Kasumi-1 (cell line): ENCODE measurements at places on chromosomes 12 and 14.

GRCh38 chr12:66050610-66051009 lies 79.9 kb downstream of the LLPH start:
- DNase-seq, result no peak

GRCh38 chr12:24175284-24175683 lies 225.8 kb upstream of the SOX5 start:
- no peak for DNase-seq

- no peak for DNase-seq
Measured at GRCh38 chr14:98169170-98169587, 1102.8 kb downstream of the BCL11B start.

DNA sequence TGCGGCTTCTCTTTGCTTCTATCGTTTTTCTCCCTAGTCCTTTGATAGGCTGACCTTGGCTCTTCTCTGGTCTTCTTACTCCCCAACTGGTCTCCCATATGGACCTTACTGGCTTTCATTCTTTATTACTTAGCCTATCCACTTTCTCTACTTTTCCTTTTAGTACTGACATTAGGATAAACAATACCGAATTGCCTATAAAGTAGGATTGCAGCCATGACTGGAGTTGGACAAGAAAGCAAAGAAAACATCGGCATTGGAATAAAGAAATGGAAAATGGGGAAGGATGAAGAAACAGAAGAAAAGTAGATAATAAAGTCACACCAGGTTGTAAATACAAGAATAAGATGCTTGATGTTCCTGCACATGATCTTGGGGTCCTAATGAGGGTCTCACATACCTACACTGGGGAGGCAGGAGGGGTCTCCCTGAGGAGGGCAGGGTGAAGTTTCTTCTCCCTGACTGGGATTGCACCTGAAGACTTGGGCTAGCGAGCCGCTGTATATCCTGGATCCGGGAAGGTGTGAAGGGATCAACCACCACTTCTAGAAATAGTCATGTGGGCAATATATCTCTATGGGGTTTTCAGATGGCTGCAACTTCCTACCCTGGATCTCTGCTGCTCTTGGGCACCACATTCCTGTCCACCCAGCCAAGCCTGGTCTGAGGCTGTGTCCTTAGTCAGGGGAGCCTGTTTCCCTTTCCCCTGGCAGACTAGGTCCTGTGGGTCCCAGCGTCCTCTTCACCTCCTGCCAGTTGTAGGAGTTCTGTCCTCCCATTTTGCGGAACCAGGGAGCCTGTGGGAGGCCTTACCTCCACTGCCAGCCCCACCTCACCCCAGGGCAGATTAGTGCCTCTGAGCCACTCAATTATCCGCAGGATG lies 13.1 kb downstream of the NKX2-1 start:
- DNase-seq, result no peak

DNA sequence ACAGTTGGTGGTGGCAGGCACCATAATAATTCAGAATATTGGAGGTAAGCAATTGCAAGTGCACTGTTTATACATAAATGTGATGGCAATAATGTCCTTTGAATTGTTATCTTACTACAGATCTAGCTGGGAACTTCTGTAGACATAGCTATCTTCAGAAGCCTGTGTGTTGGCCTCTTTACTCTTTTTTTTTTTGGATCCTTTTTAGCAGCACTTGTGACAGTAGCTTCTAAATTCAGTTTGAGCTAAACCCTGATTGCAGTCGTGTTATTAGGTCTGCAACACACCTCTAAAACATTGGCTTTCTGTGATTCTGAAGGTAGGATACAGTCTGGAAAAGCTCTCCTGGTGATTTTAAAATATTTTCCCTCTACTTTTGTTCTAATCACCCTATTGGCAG lies 38.5 kb downstream of the SLC38A6 start:
- no peak for DNase-seq

DNA sequence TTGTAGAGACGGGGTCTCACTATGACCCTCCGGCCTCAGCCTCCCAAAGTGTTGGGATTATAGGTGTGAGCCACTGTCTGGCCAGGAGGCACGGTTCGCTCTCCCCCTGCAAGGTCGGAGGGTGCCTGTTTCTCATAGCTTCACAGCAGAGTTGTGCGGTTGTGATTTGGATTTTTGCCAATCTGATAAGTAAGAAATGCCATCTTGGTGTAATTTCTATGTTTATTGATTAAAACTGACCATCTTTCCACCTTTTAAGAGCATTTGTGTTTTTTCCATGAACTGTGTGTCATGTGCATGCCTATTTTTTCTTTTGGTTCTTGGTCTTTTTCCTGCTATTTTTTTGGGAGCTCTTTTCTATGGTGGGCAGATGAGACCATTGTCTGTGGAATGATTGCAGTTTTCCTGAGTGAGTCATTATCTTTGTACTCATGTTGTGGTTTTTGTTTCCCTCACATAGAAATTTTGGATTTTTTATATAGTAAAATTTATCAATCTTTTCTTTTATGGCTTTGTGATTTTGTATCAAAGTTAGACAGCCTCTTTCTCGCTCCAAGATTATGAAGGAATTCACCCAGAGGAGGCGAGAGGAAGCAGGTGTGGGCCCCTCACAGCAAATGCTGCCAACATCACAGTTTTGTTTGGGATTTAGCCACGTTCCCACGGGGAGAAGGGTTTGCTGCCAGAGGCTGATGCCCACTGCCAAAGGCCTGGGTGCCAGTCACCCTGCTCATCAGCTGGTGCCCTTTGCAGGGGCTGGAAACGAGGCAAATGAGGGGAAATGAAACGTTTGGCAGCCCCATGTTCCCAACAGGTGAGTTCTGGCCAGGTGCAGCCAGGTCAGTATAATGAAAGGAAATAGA lies 47.2 kb downstream of the RFX4 start:
- no peak for DNase-seq

- DNase-seq, result no peak
Measured at GRCh38 chr14:67636361-67636919, 16.7 kb downstream of the ARG2 start.

DNA sequence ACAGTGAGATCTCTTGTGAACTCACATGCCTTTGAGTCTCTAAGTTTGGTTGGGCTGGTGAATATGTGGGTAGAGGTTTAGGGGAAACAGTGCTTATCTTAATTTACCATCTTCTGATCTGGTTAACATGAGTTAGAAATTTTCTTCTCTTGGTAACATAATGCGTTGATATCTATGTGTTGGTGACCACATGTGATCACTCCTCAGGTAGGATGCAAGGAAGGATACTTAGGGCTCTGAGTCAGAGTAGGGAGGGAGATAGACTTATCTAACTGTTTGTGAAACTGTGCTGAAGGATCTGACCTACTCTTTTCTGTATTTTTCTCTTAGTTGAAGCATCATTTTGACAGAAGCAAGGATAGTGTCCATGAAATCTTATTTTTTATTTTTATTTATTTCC lies 23.1 kb downstream of the FAM234B start:
- DNase-seq, result no peak

GRCh38 chr12:107857191-107857590 lies 82.7 kb downstream of the ASCL4 start:
- no peak for DNase-seq

GRCh38 chr12:110316861-110317260 lies 35.8 kb downstream of the ATP2A2 start:
- peak; percentile 59 for DNase-seq

- no peak for DNase-seq
Measured at GRCh38 chr12:24360461-24360860, 411.0 kb upstream of the SOX5 start.

DNA sequence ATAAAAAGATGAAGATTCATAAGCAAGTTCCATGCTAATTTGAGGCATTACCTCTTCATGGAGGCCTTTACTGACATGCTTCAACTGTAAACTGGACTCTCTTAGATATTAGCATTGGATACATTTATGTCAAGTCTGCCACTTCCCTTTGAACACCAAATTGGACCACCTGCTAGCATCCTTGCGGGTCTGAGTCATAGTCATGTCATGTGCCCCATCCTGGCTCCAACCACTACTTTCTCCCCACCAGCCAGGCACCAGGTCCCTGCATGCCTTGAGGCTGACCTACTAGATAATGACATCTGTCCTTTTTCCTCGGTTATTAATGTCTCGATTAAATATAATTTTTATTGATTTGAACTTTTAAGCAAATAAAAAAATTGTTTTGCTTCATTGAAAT lies 32.9 kb upstream of the EEA1 start:
- DNase-seq, result no peak

GRCh38 chr12:59780605-59781135 lies 184.8 kb downstream of the SLC16A7 start:
- peak; percentile 28 for DNase-seq

DNA sequence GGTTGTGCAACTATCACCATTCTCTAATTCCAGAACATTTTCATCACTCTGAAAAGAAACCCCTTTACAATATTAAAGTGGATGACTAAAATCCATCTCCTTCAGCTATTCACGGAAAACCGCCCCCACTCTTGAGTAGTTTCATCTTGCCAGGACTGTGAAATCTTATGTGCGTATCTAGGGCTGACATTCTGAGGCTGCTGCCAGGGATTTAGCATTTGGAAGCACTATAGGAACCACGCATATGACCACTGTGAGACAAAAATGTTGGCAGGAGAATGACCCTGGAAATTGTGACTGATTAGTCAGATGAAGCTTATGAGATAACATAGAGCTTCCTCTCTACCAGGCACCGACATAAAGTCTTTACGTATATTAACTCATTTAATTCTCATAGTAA lies 305.2 kb upstream of the PDE3A start:
- DNase-seq, result no peak

DNA sequence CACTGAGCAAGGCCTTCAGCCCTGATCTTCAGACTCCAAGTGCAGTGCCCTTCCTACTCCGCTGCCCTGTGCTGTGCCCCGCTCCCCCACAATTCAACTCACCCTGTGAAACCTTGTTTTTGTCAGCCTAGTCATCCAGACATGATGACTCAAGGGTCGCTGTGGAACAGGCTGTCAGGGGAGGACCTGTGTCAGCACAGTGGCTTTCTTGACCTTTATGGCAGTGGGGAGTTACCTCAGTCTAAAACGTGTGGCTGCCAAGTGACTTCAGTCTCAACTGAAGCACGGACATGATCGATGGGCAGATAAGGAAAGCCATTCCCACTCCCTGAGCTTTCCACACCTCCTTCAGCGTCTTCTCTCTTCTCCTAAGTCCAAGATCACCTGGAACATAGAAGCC lies 16.3 kb upstream of the FLVCR2 start:
- DNase-seq, result no peak

- DNase-seq, result no peak
Measured at GRCh38 chr12:31261744-31262143, 64.2 kb downstream of the SINHCAF start.

DNA sequence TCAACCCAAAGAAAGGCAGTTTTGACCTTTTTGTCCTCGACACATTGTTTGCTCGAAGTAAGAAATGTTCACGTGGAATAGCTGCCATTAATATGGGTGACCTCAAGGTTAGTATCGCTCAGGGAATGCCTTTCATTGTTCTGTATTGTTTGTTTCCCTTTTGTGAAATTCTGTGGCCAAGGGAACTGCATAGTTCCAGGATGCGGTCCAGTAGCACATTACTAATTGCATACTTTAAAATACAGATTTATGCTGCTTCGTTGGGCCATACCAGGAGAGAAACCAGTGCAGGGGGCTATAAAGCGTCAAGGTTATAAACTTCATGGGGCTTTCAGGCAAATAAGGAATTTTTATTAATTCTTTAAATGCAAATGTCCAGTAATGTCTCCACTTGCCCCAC lies 73.3 kb upstream of the USP44 start:
- DNase-seq, result no peak

DNA sequence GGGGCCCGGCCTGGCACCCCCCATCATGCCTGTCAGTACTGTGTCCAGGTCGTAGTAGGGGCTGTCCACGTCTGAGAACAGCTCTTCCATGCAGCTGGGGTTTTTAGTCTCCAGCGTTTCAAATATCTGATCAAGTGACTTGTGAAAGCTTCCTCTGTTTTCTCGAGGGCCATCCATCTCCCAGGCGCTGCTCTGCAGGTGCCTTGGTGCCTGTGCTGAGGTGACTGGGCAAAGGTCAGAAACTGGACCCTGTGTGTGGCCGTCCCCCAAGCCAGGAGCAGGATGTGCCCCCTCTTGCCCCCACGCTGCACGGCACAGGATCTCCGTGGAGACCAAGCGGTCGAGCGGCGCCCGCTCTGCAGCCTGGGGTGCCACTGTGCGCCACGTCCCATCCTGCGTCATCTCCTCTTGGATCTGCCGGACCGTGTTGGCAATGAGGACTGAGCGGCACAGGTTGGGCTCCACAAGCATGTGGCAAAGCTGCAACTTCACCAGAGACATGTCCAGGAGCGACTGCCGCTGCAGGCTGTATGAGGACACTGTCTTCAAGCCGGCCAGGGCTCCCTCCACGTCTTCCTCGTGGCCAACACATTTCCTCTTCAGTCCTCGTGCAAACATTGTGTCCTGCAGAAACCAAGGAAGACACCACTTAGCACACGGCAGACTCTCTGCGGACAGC lies 9.4 kb downstream of the CDCA4 start:
- no peak for DNase-seq

DNA sequence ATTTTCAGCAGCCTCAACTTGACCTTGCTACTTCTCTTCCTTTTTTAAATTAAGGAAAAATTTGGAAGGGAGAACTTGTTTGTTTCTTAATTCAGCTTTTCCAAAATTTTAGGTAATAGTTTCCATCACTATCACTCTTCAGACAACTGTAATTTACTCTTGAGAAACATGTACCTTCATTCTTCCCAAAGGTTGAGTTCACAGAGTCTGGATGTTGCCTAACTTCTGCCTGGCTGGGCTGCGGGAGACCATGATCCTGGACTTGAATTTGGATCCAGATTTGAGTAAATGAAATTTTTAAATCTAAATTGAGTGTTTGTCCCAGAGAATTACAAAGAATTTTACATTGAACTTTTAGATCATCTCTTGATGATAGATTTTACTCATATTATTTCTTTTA lies 193.1 kb downstream of the CCDC91 start:
- DNase-seq, result no peak

DNA sequence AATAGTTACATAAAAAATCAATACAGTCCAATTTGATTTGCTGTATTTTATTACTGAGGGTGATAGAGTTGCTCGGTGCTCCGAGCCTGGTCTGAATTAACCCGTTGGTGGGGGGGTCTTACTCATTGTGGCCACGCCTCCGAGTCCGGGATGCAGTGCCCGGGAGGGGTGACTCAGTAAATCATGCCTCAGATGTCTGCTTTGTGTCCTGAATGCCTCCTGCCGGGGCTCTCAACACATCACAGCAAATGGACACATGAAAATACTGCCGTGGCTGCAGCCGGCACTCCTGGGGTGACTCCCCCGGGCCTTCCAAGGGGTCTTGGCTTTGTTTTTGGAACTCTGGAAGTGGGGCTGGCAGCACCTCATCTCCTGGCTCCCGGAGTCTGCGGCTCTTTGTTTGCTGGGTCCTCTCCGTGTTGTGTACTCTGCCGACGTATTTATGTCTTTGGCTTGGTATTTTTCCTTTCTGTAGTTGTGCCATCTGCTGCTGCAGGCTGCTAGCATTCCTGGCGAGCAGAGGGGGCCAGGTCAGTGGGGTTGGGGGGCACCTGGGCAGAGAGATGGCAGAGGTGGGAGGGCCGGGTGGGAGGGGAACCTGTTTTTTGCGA lies 129.0 kb downstream of the AACS start:
- no peak for DNase-seq

- DNase-seq, result no peak
Measured at GRCh38 chr12:124297856-124298255, 3.0 kb downstream of the RFLNA start.
